ENCODE measurements at places on chromosomes 5 and 9.
A peak's percentile ranks its signal among the peaks of the same experiment; 100 is the strongest.

DNA sequence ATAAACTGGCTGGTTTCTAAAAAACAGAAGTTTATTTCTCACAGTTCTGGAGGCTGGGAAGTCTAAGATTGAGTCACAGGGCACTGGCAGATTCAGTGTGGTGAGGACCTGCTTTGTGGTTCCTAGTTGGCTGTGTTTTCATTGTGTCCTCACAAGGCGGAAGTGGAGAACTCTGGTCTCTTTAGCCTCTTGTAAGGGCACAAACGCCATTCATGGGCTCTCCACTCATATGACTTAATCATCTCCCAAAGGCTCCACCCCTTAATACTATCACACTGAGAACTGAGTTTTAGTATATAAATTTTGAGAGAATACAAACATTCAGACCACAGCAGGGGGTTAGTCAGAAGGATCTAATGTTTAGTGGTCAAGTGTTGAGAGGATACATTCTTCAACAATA is 208.2 kb downstream of the SEC61B start:
- peak; percentile 6 for DNase-seq

- DNase-seq, result peak; percentile 30
Observed at GRCh38 chr5:74641735-74642542, 1.4 kb upstream of the ENC1 start.

GRCh38 chr5:150356575-150357294 is 762 bp upstream of the TCOF1 start:
- DNase-seq, result no peak

DNA sequence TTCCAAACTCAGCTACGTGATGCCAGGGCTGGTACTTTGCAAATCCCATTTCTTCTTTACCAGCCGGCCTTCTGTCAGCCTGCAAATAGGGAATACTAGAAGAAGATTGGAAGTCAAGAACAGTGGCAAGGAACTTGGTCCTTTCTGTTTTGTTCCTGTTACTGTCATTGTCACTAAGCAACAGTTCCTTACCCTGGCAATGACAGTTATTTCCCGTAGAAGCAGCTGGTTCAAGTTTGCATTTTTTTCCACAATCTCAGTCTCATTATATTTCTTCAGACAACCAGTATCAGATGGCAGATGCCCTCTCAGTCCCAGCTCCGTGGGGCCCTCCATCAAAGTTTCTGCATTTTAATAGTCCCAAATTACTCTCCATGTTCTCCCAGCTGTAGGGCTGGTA is 9.1 kb upstream of the C1QTNF2 start:
- no peak for DNase-seq

DNA sequence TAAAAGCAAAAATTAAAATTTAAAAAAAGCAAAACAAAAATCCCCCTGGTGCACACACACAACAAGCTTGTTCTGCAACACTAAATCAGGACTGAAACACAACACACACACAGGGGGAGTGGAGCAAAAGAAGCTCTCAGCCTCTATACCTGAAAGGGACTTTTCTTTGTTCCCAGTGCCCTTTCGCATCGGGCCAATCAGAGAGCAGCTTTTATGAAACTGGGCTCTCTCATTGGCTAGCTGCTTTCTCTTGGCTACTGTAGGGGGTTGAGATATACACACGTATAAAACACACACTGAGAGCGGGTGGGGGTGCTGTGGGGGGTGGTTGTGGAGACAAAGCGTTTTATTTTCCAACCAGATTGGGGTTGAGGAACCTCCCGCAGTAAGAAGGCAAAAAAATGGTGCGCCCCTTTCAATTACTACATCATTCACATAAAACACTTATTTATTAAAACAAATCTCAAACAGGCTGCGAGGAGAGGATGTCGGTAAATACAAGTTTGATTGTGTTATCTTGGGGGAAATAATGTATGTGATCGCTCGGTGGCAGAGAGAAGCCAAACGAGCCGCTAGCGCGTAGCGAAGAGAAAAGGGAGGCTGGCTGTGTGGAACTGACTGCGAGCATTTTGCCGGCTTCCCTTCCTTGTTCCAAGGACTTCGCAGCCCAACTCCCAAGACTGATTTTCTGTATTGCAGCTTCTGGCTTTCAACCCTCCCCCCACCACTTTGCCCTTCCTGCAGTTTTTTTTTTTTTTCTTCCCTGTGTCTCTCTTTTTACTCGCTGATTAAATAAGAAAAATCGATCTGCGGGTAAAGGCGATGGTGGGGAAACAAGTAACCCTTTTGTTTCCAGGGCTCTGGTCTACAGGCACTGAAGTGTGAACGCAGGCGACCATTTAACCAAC is 2.5 kb upstream of the ZNF608 start:
- DNase-seq, result peak; percentile 16

DNA sequence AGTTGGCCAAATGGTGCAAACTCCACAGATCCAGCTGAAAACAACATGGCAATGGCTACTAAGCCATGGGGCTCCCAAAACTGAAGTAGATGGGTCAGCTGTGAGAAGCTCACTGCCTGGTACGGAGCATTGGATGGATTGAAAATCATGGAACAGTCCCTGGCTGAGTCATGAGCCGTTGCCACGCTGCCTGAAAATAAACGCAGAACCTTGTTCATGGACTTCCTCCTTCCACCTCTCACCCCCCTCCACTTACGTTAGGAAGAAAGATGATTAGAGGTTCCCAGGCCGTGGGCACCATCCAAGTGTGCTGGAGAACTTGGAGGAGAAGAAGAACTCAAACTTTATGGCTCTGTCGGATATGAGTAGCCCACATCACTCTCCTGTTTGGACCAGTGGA is 6.8 kb upstream of the DIPK1B start:
- DNase-seq, result no peak

GRCh38 chr5:66002415-66002814 is 76.0 kb downstream of the ERBIN start:
- no peak for DNase-seq

DNA sequence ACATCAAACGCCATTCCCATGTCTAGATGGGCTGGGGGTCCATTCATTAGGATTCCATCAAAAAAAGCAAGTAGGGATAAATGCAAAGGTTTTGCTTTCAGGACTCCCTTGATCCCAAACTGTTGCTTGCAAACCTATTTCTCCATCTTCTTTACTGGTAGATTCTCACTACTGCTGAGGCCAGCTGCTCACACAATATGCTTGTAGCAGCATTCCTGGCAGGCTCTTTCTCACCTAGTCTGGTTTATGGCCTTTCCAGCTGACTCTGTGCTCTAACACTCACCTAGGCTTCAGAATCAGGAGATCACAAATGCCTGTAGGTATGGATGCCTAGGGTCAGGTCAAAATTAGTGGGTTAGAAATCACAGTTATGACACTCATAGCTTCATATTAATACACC is 274.7 kb downstream of the GABRB2 start:
- no peak for DNase-seq

- DNase-seq, result no peak
Observed at GRCh38 chr5:144958002-144958401, 787.3 kb downstream of the KCTD16 start.

GRCh38 chr5:91182763-91183162 is 200.4 kb downstream of the ARRDC3 start:
- DNase-seq, result peak; percentile 14

DNA sequence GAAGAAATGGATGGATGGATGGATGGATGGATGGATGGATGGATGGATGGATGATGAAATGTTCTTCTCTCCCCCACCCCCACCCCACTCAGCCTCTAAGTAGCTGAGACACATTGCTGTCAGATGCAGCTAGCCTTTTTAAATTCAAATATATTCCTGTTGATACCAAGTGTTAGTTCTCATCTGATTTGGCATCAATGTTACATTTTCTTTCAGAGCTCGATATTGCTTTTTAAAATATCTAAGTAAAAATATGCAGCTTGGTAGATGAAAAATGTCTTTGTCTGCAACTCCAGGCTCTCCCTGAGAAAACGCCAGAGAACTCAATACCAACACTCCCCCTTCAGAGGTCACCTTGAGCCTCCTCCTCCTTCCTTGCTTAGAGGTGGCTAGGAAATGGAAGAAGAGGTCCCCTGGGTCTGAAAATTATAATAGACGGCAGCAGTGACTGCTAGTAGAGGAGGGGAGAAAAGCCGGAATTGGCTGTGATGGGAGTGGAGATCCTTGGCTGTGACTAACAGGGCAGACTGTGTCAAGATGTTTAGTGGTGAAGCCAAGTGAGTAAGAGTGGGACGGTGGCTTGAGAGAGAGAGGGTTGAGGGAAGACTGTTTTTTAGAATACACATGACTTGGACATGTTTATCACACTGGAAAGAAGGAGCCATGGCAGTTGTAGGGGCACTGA is 156.0 kb downstream of the ZNF462 start:
- DNase-seq, result no peak

GRCh38 chr5:123398058-123398733 is 25.0 kb downstream of the CEP120 start:
- no peak for DNase-seq

- DNase-seq, result no peak
Observed at GRCh38 chr9:118529624-118530214, 825.5 kb downstream of the TLR4 start.

DNA sequence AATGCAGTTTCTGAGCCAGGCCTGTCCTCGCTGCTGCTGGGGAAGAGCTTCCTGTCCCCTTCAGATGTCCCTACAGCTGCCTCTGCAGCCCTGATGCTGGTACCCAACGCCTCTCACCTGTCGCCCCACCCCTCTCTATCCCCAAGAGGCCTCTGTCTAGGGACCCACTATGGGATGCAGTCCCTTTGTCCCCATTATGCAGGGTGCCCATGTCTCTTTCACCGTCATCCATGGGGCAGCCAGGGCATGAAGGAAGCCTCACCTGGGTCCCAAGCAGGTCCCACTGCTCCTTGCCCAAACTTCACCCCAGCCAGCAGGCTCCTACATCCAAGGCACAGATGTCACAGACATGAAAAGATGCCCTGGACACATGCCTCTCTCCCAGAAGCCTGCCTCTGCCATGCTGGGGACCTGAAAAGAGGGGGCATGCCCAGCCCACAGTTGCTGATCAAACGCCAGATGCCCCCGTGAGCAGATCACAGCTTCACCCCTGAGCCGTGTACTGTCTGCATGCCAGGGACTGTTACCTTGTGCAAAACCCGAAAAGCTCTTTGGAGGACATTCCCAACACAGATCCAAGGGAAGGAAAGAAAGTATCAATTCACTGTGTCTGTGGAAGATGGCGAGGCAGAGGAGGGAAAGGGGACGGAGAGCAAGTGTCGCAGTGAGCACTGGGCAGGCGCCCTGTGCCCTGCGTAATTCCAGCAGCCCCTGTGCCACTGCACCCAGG is 81.0 kb downstream of the ADAMTS2 start:
- no peak for DNase-seq

GRCh38 chr9:3968891-3969290 is 331.0 kb downstream of the GLIS3 start:
- no peak for DNase-seq

GRCh38 chr5:137022043-137022442 is 477.1 kb downstream of the SPOCK1 start:
- no peak for DNase-seq

DNA sequence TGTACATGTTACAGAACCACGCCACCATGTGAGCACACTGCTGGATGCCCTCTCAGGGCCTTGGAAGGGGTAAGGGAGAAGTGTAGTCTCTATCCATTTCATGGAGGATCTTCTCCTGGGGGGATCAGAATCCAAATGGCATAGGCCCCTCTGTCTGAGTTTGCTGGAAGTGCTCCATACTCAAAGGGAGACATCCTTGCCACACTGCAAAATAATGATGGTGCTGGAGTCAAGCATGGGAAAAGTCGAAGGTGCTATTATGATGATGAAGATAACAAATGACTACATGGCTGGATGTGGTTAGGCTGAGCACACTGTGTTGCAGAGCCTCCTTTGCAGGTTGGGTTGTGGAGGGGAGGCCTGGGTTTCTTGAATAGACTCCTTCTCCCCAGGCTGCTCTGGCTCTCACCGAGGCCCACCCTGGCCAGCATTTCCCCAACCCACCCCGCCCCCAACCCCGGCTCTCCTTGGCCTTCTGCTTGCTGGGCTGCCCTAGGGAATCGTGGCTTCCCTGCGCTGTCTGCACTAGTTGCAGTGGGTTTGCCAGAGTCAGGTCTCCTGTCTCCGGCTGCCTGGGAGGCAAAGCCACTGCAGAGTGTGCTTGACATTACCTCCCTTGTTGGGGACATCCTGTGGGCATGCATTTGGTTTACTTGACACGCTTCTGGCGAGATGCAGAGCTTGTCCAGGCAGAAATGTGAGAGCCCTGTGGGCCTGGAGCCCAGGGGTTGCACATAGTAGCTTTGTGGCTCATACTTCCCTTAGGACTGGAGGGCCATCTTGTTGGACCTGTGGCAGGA is 3.0 kb downstream of the MVB12B start:
- peak; percentile 9 for DNase-seq

DNA sequence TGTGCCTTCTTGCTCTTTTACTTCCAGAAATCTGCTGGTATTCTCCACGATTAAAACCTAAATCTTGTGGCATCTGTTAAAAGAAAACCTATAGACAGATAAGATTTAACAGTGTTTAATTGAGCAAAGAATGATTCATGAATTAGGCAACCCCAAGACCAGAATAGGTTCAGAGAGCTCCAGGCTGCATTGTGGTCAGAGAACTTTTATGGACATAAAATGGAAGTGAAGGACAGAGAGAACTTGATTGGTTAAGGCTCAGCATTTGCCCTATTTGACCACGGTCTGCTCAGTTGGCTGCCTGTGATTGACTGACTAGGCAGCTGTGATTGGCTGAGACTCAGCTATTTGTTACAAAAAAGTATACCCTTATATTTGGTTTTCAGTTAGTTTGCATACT is 10.4 kb upstream of the SLC36A2 start:
- DNase-seq, result no peak

GRCh38 chr5:88269222-88269771 is 652 bp upstream of the TMEM161B start:
- DNase-seq, result no peak

DNA sequence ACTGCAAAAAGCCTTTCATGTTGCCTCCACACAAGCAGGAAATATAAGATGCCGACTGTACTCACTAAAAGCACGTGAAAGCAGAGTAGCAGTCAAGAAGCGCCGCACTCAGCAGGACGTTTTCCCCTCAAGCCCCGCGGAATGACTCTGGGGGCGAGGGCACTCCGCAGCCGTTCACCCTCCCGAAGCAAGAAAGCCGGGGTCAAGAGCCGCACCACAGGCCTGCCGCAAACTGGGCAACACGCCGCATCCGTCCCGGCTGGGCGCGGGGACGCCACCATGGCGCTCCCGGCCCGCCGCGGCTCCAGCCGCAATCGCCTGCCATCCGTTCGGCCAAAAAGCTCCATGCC is 364 bp downstream of the RPS6 start:
- DNase-seq, result no peak

DNA sequence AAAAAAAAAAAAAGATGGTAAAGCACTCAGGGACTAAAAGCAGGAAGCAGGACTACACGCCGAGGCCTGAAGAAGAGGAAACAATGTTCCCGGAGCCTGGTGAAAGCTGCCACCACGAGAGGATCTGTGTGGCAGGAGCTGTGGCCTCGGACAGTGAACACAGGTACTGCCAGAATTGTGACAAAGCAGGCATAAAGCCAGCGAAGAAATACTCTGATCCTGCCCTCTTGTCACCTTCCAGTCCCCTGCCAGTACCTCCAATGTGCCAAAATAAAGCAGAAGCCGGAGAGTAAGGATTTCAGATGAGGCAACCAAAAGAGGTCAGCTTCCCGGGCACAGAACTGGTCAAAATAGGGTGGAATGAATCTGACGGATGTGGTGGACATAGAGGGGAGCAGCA is 211.5 kb upstream of the TARS1 start:
- no peak for DNase-seq
